Stimulated activated CD8-positive, alpha-beta memory T cell treated with anti-CD3 and anti-CD28 coated beads, Interleukin-7, amount 100 ng/mL, for 4 hours (primary cell): ENCODE measurements at places on chromosomes 1 and 21.

DNA sequence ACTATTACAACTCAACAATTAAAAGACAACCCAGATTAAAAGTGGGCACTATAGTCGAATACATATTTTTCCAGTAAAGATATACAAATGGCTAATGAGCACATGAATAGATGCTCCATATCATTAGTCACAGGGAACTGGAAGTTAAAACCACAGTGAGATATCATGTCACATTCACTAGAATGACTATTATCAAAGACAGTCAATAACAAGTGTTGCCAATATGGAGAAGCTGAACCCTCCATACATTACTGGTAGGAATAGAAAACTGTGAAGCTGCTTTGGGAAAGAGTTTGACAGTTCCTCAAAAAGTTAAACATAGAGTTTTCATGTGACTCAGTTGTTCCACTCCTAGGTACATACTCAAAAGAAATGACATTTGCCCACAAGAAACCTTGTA, 30.6 kb upstream of the MRPS6 start:
- no peak for DNase-seq

- no peak for DNase-seq
These were observed 175.5 kb downstream of the RGS7 start for GRCh38 chr1:241181471-241181870.

- no peak for DNase-seq
These were observed 42.4 kb downstream of the PEX14 start for GRCh38 chr1:10516925-10517676.

GRCh38 chr1:193069748-193070385, 10.5 kb downstream of the RO60 start:
- no peak for DNase-seq

GRCh38 chr1:22518379-22518778, 44.9 kb upstream of the EPHA8 start:
- DNase-seq = no peak

GRCh38 chr1:20983297-20983889, 193.3 kb downstream of the EIF4G3 start:
- DNase-seq = no peak

GRCh38 chr1:199955235-199955634, 72.3 kb upstream of the NR5A2 start:
- DNase-seq = no peak

DNA sequence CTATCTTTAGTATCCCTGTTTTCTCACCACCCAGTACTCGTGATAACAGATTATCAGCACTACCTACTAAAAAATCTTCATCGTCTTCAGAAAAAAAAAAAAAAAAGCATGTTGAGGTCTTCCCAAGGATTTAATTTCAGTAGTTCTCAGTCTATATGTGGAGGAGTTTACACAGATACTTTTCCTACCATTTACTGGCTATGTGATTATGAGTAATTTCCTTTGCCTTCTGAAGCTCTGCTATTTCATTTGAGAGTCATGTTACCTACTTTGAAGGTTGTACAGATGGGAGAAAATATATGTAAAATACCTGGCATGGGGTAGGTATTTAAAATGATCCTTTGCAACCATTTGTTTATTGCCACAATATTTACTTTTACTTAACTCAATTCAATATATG, 399.7 kb downstream of the NEGR1 start:
- DNase-seq = no peak

GRCh38 chr1:160001440-160001839, 30.4 kb downstream of the PIGM start:
- DNase-seq = no peak

DNA sequence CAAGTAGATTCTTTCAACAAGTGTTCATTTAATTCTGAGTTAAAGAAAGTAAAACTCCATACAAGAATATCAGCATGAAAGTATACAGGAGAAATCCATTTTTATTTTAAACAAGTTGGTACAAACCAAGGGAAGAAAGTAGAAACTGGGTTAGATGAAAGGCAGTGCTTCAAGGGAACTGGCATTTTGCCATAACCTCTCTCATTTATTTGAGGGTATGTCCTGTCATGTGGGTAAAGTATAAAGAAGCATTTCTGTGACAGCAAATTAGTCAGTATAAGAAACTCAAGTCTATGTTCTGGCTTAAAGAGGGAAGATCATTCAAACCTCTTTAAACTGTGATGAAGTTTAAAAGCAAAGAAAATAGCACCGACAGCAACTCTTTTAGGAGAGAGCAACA, 32.0 kb downstream of the OLFM3 start:
- DNase-seq = no peak

DNA sequence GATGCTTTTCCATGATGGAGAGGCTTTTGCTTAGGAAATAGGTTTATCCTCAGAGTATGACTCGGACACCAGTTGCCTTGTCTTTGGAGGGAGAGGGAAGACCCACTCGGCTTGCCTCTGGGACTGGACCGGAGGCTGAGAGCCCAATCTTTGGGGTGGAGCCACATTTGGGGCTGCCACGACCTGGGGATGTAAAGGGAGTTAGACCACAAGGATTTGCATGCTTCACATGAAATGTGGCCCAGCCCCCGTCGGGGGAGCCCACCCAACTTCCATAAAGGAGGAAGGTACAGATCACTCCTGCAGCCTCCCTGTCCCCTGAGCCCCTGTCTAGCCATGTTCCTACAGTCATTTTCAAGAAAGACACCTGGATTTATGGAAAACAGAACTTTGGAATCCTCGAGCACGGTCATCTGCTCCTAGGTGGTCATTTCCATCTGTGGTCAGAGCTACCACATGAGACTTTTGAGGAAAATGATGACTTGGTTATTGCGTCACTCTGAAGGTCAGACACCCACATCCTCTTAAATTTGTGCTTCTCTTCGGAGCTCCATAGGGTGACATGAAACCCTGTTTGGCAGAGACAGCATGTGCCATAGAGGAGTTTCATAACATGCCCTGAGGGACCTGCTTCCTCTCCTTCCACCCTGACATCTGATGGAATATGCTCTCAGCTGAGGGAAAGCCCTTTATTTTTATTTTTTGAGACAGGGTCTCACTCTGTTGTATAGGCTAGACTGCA, 99.4 kb upstream of the SLC45A1 start:
- no peak for DNase-seq

DNA sequence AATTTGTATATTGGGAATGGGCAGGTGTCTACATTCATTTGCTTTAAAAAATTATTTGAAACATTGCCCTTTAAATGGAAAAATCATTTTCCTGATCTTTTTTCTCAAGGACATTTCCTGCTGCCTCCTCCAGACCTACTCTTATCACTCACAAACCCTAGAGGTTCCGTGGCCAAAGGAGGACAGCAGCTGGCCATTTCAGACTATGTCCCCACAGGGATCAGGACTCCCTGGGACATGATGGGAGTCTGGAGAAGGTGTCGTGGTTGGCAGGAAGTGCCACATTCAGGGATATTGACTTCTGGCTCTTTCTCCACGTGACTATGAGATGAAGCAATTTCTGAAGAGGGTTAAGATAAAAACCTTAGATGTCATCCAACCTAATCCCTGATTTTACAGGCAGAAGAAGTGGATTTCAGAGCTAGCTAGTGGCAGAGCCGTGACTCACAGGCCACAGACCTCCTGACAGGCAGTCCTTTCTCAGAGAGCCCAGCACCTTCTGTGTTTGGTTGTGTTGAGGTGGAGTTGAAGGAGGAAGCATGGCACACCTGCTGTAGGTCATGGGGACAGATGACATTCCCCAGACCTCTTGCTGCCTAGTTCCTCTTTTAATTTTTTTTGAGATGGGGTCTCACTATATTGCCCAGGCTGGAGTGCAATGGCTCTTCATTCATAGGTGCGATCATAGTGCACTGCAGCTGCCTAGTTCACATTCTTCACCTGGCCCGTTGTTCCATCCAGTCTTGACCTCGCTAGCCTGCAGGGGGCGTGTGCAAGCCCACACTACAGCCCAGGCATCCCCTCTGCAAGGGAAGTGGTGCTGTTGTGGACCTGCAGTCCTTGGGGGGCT, 25.5 kb upstream of the IL10 start:
- DNase-seq = no peak

DNA sequence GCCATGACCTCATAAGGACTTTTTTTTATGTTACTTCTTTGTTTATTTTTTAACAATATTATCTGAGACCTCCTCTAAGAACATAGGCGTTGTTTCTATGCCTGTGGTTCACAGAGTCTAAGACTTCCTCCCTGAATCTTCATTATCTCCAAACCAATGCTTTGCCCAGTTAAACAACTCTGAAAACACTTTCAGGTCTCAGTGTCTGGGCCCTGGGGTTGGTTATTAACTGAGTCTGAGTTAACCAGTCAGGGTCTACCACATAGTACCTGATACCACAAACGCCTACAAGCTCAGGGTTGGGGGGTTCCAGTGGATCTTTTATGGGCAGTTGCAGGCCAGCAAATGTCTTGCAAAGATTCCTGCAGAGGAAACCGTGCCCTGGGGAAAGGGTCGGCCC, 138.2 kb downstream of the AJAP1 start:
- DNase-seq = no peak

DNA sequence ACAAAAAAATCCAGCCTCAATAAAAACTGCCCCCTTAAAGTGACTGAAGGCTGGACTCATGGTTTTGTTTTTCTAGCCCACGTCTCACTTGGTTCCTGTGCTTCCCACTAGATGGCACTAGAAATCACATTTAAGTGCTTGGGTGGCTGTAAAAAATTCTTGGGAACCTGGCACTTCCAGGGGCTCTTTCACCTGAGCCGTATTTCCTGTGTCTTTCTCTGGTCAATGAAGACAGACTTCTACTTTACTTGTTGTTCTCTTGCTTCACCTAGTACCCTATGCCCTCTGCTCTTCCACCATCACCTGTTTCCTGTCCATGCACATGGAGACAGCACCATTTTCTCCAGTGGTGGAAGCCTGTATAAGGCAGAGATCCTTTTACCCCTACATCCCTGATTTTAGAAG, 20.0 kb downstream of the METTL13 start:
- DNase-seq = no peak

DNA sequence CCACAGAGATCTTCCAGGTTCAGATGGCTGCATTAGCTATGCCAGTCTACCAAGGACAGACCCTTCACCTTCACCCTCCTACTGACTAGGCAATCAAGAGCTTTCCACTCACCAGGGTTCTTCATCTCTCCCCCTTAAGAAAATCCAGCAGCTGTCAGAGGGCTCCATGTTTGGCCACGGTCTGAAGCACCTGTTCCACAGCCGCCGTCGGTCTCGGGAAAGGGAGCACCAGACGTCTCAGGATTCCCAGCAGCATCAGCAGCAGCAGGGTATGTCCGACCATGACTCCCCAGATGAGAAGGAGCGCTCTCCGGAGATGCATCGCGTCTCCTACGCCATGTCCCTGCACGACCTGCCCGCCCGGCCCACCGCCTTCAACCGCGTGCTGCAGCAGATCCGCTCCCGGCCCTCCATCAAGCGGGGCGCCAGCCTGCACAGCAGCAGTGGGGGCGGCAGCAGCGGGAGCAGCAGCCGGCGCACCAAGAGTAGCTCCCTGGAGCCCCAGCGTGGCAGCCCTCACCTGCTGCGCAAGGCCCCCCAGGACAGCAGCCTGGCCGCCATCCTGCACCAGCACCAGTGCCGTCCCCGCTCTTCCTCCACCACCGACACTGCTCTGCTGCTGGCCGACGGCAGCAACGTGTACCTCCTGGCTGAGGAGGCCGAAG, 13.8 kb downstream of the TMCC2 start:
- DNase-seq = no peak

GRCh38 chr1:88514544-88515060, 169.5 kb upstream of the PKN2 start:
- no peak for DNase-seq

- DNase-seq = no peak
These were observed 26.8 kb downstream of the UMODL1 start for GRCh38 chr21:42097860-42098454.

DNA sequence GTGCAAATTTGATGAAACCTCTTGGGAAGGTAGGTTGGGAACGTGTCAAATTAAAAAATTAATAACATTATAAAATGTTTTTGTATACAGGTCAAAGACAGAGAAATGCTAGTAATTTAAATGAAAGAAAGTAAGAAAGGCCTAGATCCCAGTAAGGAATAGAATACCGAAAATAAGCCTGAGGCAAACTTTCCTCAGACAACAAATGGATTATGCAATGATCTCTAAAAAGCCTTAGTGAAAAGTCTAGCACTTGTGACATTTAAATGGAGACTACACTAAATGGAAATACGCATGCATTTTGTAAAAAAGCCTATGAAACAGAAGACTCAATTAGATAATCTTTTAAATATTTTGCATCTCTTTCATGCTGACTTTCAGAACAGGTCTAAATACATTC, 138.5 kb upstream of the ZNHIT6 start:
- DNase-seq = no peak

- DNase-seq = no peak
These were observed 80.6 kb downstream of the PAPPA2 start for GRCh38 chr1:176543360-176544129.

DNA sequence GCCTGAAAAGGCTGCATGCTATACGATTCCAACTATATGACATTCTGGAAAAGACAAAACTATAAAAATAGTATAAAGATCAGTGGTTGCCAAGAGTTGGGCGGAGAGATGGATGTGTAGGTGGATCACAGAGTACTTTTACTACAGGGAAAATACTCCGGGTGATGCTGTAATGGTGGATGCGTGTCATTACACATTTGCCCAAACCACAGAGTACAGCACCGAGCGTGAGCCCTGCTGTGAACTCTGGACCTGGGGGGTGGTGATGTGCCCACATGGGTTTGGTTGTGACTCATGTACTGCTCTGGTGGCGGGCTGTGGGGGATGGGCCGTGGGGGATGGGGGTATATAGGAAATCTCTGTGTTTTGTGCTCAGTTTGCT, 162.7 kb upstream of the COL6A1 start:
- DNase-seq = peak; percentile 64

- no peak for DNase-seq
These were observed 13.8 kb upstream of the LDLRAP1 start for GRCh38 chr1:25529518-25530185.

GRCh38 chr21:34946385-34946840, 102.7 kb downstream of the RUNX1 start:
- no peak for DNase-seq

- no peak for DNase-seq
These were observed 170.4 kb downstream of the VAV3 start for GRCh38 chr1:107794571-107794970.
